ENCODE measurements at places on chromosomes 5 and 9.

GRCh38 chr9:112174222-112174964 lies 704 bp downstream of the SUSD1 start:
- DNase-seq = peak; percentile 82

DNA sequence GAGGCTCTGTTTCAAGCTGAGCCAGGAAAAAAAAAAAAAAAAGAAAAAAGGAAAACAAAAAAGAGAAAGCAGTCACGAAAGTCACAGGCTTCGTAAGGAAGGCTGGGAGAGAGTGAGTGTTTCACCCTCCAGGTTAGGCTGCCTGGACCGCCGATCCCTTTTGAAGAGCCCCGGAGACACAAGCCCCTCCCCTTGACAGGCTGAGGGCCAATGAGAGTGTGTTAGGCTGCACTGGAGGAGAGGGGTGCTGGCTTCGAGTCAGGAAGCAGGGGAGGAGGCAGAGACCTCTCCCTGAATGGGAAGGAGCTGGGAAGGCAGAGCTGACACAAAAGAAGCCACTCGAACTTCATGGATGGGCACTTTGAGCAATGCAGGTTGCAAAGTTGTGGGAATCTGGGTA lies at the start of gene NMUR2:
NMUR2 (minus strand) TSS at position 135 of the 400 bp plus-strand sequence. CDS start 166 bp downstream, outside the sequence.
- no peak for DNase-seq

GRCh38 chr5:31079668-31080067 lies 113.8 kb upstream of the CDH6 start:
- DNase-seq = no peak

DNA sequence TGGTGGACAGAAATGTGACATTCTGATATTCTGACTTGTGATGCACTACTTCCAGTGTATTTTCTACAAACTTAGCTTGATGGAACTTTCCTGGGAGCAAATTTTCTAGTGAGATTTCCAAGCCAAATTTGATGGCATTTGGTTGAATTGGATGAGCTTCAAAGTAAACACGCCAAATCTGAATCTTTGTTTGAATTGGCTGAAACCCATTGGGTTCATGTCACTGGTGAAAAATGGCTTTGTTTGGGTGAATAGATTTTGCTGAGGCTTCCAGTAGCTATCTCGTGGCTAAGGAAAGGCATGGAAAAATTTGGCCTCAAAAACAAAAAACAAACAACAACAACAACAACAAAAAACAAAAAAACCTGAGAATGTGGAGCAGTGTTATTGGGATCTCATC lies 271.1 kb upstream of the RPS23 start:
- no peak for DNase-seq

GRCh38 chr5:140855772-140856674 lies at the start of gene PCDHA10:
TSS of gene PCDHA10 (plus strand) at chr5:140855897. CDS start at chr5:140856049, 152 bp downstream.
- no peak for DNase-seq

Measured in activated CD4-positive, alpha-beta T cell treated with anti-CD3 and anti-CD28 coated beads, Interleukin-2, amount 10 ng/mL, durations not matched to agents 7 days and 5 days (primary cell).